MV-4-11 (cell line): ENCODE measurements at places on chromosomes 2 and 18.
A peak's percentile ranks its signal among the peaks of the same experiment; 100 is the strongest.

- DNase-seq, result peak; percentile 38
These were observed 1.1 kb upstream of the PGAP1 start for GRCh38 chr2:196927376-196928225.

DNA sequence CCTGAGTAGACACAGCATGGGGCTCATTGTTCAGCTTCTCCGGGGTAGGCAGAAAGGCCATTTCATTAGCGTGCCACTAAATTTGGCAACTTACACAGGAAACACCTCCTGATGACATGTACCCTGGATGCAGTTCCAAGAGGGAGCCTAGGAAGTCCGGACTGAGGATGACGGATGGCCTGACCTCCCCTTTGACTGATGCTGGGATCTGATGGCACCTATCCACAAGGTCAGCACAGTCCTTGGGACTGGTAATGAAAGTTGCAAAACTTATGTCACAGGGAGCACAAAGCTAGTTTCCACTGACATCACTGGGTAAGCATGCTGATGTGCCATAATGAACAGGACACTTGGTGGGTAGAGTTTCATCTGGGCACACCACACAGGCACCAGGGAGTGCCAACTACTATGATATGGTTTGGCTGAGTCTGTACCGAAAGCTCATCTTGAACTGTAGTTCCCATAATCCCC lies 126.7 kb upstream of the ARL4C start:
- DNase-seq, result no peak

GRCh38 chr2:112629823-112630222 lies 15.9 kb upstream of the SLC20A1 start:
- no peak for DNase-seq

GRCh38 chr2:28325567-28326468 lies 66.8 kb upstream of the FOSL2 start:
- DNase-seq, result peak; percentile 54

DNA sequence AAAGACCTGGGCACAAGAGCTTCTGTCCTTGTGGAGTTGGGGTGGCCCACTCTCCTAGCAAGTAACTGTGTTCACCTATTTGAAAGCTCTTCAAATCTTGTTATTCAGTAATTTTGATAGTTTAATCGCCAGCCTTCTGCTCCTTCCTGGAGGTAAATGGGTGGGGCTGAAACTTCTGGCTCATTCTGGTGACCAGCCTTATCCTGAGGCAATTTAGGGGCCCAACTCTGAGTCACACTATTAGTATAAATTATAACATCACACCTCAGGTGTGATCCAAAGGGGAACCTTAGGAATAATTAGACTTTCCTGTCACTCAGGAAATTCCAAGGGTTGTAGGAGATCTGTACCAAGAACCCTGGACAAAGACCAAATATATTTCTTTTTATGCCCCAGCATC lies 255.8 kb upstream of the RGPD4 start:
- no peak for DNase-seq

DNA sequence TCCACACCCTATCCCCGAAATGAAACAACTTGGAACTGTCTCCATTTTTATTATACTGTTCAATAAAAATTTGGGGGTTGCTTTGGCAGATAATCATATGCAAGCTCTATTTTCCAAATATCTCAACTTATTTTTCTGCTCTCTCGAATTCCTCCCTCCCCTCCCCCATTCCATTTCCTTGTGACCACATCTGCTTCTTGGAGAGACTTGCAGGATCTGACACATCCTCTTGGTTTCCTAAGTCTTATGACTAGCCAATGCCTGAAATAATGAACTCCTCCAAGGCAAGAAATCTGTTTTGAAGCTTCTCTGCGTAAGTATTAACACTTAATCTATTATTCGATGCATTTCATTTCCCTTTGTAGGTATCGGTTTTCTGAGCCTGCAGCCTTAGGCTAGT lies 16.1 kb downstream of the TGIF1 start:
- peak; percentile 58 for DNase-seq

- no peak for DNase-seq
These were observed 47.4 kb upstream of the MTCL1 start for GRCh38 chr18:8657873-8658470.

- DNase-seq, result no peak
These were observed 5.4 kb upstream of the SPOPL start for GRCh38 chr2:138496096-138496651.

GRCh38 chr18:76482267-76482666 lies 12.8 kb downstream of the ZNF516 start:
- DNase-seq, result no peak

DNA sequence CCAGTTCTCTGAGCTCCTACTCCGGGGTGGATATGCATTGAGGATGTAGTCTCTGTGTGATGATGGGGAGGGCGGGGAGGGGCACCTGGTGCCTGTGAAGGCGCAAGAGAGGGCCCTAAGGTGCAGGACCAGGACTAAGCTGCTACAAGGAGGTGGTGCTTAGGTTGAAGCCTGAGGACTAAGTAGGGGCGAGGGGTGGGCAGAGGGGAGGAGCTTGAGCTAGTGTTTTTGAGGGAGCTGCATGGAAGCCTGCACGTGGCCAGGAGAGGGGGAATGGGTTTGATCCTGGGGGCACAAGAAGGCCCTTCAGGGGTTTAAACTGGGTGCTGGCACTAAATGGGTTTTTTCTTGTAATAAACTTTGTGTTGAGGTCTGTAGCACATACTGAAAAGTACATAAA lies 105.0 kb downstream of the UGGT1 start:
- DNase-seq, result no peak
